Liver (tissue), 10 donors: ENCODE measurements at places on chromosomes 5 and 9.

GRCh38 chr5:171386861-171387344 lies 746 bp upstream of the NPM1 start:
- no peak for DNase-seq

- DNase-seq: no peak
Measured at GRCh38 chr5:155064580-155064979, 51.0 kb downstream of the KIF4B start.

GRCh38 chr9:35649431-35650340 lies 1.0 kb downstream of the SIT1 start:
- no peak for DNase-seq

DNA sequence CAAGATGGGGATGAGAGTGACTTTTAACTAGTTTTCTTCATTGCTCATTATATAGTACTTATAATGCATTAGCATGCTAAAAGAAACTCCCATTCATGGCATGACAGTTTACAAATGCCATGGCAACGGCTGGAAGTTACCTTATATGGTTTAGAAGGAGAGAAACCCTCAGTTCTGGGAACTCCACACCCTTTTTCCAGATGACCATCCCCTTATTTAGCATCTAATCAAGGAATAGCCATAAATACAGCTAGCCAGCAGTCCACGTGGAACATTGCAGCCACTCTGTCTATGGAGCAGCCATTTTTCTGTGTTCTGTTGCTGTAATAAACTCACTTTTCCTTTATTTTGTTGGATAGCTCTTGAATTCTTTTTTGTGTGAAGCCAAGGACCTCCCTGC lies 1137.8 kb downstream of the CDH18 start:
- DNase-seq: no peak

- no peak for DNase-seq
Measured at GRCh38 chr5:167440846-167441245, 850.6 kb upstream of the WWC1 start.
